ENCODE measurements at places on chromosomes 12 and 14. TPM values are rescaled to one million over a fixed set of nuclear protein-coding genes. Genes with fewer than 3 reads are reported as not detected.

DNA sequence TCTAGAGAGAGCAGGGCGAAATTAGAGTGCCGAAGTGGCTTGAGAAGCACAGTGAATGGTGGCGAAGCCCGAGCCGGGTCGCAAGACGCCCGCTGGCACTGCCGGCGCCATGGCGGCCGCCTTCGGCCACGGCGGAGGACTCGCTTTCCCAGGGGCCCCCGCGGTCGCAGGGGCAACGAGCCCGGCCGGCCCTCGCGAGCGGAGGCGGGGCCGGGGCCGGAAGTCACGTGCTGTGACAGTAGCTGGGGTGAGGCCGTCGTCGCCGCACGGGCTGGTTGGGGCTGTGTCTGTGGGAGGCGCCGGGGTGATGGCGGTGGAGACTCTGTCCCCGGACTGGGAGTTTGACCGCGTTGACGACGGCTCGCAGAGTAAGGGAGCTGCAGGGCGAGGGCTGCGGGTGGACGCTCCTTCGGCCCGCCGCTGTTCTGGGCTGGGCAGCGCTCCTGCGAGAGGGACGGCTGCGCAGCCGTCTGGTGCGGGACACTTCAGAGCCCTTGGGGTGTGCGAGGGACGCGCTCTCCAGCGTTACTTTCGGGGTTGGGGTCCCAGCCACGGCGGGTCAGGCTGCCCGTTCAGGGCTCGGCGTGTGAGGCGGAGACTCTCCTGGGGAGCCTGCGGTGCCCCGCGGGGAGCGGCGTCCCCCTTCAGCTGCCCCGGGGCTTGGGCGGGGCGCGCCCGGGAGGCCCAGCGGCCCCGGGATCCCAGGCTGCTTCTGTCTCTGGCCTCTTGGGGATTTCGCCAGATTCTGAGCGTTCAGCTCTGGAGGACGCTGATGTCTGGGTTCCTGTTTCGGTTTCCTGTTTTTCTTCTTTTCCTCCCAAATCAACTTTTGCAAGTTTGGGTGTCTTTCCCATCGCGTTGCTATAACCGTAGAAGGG lies at the start of gene WASHC4:
Gene WASHC4 (plus strand): TSS at position 238 of the 878 bp plus-strand sequence. CDS start 70 bp downstream, at position 308.
- peak; percentile 78 for DNase-seq

- no peak for DNase-seq
Measured at GRCh38 chr12:3249081-3249800, 172.1 kb downstream of the TSPAN9 start.

GRCh38 chr12:102765736-102766135 lies 151.3 kb downstream of the PAH start:
- DNase-seq: no peak

- no peak for DNase-seq
Measured at GRCh38 chr12:47376927-47377326, 297.2 kb upstream of the AMIGO2 start.

Gene ADCY4
- 2.0 TPM for total RNA-seq

Gene MORN3
- 1.8 TPM for total RNA-seq

Gene IAPP
- not detected for total RNA-seq

Gene PRB2
- not detected for total RNA-seq
